Stomach (tissue), 19 donors: ENCODE measurements at places on chromosomes 6 and 20. TPM values are rescaled to one million over a fixed set of nuclear protein-coding genes. Genes with fewer than 3 reads are reported as not detected.

The PTCRA gene
- total RNA-seq = not detected

The GFRA4 gene
- not detected for total RNA-seq

The MRPS10 gene
- total RNA-seq = 9.6 TPM

The TNFAIP3 gene
- 34.1 TPM for total RNA-seq

The SNX21 gene
- 20.4 TPM for total RNA-seq

The MYBL2 gene
- 5.8 TPM for total RNA-seq

The CLVS2 gene
- total RNA-seq = not detected

The ADGB gene
- total RNA-seq = 0.29 TPM

The PIM1 gene
- total RNA-seq = 9.8 TPM

The C6orf141 gene
- 6.2 TPM for total RNA-seq

The TRPC4AP gene
- total RNA-seq = 89.0 TPM

The SLC35B2 gene
- total RNA-seq = 1.4 TPM

DNA sequence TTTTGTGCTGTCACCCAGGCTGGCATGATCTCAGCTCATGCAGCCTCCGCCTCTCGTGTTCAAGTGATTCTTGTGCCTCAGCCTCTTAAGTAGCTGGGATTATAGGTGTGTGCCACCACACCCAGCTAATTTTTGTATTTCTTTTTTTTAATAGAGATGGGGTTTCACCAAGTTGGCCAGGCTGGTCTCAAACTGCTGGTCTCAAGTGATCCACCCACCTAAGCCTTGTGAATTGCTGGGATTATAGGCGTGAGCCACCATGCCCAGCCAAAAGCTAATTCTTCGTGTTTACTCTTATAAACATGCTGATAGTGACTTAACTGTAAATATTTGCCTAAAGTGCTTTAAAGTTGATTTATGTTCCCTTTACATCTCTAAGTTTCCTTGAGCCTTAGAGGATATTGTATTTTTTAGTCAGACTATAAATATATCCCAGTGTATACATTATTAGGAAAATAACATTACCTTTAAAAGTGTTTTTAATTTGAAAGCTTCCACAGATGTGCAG lies 91.7 kb downstream of the COL21A1 start:
- DNase-seq = no peak

GRCh38 chr6:17930321-17930993 lies 57.0 kb downstream of the KIF13A start:
- DNase-seq = peak; percentile 48

- DNase-seq = no peak
These were observed 47.9 kb upstream of the SLC22A16 start for GRCh38 chr6:110524305-110524704.

DNA sequence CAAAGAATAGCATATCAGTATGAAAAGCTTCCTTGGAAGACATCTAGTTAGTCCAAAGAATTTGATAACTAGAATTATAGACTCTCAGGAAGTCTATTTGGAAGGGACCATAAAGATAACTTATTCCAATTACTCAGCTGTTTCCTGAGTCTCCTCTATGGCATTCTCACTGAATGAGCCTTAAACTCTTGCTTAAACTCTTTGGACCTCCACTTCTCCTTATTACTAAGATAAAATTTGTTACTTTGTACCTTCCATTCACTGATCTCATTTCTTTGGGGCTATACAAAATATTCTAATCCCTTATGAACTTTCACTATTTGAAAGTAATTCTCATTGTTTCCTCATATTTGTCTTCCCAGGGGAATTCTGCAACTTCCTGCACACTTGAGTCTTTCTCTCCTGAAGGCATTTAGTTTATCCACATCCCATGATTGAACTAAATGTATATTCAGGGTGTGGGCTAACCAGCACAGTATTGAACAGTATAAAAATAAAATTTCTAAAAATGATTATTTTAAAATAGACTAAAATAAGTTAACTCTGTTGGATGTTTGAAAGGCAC lies 67.1 kb upstream of the NOTCH4 start:
- DNase-seq = no peak

DNA sequence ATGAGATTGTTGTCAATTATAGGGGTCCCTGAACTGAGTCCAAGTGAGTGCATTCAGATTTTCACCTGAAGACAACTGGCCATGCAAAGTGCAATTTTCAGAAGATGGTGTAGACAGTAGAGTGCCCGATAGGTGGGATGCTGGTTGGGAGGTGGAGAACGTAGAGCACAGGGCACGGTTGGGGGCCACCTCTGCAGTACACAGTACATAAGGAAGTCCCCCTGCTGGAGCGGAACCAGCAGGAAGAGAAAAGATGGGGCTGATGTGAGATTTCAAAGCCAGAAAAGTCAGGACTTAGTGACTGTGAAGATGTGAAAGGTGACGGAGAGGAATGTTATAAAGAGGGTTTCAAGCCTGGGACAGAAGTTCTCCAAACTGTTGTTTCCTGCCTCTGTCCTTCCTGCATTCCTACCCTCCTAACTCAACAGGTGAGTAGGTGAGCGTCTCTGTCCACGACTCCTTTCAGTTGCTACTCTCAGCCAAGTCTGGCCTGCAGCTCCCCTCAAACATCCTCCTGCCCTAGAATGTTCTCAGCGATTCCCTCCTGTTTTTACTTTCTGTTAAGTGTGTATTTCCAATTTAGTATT lies 330.8 kb downstream of the PRL start:
- no peak for DNase-seq

GRCh38 chr20:9093218-9093957 lies 24.5 kb downstream of the PLCB4 start:
- peak; percentile 65 for DNase-seq

DNA sequence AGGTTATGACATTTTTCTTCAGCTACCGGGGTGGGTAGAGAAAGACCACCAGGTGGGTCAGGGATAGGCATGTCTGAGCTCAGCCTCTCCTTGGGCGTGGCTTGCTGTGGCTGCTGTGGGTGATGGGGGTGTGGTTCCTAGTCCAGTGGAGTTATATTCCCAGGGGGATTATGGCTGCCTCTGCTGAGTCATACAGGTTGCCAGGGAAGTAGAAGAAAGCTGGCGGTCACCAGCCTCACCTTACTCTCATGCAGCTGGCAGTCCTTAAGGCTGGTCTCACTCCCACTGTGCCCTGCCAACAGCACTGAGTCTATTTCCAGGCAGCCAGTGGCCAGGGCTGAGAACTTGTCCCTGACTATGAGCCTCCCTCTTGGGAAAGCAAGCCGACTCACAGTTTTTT lies 130.0 kb downstream of the SCP2D1 start:
- DNase-seq = no peak

- peak; percentile 85 for DNase-seq
These were observed 9.9 kb downstream of the CYP21A2 start for GRCh38 chr6:32047855-32048766.

DNA sequence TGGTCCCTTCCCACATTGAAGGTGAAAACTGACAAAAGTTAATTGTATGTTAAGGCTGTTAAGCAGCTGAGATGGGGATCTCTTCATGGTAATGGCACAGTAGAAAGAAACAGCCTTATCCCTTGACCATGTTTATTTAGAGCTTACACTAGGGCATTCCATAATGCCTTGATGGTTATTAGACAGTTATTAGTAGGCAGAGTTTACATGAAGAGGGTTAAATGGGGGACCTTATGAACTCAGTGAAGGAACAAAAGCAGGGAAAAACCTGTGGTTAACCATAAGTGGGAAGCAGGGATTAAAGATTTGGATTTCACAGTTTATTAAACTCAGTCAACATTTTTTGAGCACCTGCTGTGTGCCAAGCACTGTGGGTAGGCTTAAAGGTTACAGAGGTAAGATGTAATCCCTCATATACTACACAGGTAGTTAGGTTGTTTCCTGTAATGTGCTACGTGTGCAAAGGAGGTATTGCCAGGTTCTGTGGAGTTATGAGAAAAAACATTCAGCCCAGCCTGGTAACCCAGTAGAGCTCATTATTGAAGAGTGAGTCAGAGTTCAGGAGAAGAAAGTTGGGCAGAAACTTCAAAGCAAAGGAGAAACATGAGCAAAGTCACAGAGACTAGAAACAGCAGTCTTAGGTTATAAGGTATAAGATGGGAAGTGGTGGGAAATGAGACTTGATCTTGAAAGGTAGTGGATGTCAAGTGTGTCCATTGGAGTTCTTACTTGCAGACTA lies 32.3 kb upstream of the GNRH2 start:
- DNase-seq = no peak

DNA sequence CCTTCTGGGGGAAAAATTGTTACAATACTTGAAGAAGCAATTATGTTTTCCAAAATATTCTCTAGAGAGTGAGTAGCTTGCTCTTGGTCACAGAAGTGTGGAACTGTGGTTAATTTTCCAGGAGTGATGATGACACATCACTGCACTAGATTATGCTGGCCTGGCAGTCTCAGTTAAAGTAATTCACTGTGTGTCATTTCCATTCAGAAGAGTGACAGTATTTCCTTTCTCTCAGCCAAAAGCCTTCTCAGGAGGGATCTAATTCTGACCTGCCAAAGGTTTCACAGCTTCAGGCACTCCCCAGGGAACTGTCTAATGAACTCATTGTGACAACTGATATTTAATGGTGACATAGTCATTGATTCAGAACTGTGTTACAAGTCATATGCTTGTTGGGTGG lies 517.5 kb downstream of the TBC1D32 start:
- no peak for DNase-seq

DNA sequence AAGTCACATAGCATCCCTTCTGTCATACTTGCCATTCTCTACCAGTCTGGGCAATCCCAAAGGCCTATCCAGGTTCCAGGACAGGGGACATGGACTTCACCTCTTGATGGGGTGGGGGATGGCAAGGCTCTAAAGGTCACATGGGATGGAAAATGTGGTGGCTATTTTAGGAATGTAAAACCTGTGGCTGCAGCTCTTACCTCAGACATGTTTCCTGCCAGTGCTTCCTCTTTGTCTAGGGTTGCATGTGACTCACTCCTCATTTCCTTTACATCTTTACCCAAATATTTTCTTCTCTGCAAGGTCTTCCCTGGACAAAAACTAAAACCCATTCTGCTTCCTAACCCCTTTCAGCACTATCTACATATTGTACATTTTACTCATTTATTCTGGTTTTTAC lies 135.7 kb downstream of the BTBD3 start:
- DNase-seq = no peak

GRCh38 chr20:6629564-6629963 lies 137.9 kb upstream of the BMP2 start:
- DNase-seq = no peak

- peak; percentile 72 for DNase-seq
These were observed 42.8 kb upstream of the FAM50B start for GRCh38 chr6:3806169-3806922.

DNA sequence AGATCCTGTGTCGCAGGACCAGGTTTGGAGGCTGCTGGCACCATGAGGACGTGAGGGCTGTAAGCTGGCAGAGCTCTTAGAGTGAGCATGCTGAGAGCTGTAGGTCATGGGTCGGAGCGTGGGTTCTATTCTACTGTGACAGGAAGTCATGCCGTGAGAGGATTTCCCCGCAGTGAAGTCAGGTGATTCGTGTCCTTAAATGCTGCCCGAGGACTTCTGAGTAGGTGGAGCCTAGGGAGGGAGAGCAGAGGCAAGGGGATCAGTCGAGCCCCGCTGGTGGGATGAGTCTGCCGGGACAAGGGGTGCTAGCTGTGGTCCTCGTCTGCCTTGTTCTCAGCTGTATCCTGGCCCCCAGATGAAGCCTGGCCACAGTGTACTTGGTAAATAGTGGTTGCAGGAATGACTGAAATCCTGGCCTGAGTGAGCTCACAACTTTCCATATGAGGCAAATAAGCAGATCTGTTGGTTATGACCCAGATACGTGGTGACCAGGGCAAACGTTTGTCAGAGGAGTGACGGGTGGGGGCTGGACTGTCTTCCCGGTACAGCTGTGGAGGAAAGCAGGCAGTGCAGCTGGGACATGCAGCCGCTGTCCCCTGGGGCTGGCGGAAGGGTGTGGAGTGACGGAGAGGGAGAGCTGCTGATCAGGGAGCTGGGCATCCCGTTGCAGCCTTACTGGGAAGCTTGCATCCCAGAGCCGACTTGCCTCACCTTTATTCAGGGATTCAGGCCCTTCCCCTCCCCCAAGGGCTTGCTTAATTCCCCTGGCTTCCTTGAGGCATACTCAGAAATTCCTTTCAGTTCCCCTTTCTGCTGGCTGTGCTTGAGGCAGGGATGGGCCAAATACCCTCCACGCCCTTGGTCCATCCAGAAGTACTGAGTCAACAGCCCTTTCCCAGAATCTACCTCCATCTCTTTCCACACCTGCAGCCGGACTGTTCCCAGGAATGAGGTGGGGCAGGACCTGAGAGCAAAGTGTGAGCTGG lies 250.9 kb upstream of the RREB1 start:
- DNase-seq = peak; percentile 67

DNA sequence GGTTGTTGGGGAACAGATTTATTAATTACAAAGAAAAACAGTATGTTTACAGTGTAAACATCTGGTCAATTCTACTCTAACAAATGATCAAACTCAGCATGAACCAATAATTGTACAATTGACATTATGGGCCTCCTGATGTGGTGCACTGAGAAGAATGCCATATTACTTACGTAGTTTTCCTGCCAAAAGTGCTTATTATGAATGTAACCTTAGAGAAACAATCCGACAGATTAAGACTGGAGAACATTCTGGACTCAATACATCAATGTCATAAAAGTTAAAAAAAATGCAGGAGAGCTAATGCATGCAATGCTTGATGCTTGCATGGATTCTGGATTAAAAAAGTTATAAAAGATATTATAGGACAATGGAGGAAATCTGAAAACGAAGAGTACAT lies 69.0 kb downstream of the LYRM4 start:
- no peak for DNase-seq

DNA sequence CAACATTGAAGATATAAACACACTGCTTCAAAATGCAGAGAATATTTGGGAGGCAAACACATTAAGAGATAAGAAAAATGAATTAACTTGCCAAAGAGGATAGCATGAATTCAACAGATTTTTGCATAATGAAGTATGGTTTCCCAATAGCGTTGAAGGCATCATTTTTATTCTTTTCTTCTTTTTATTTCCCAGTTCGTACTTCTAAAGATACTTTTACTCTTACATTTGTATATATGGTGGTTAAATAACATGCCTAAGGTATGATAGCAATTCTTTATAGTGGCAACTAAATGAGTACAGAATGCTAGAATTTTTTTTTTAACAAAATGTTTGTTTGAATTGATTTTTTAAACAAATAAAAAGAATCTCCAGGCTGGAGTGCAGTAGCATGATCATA lies 473.4 kb upstream of the MARCKS start:
- DNase-seq = no peak
